Activated CD8-positive, alpha-beta memory T cell treated with anti-CD3 and anti-CD28 coated beads for 1 hour (primary cell): ENCODE measurements at places on chromosomes 6 and 20.

DNA sequence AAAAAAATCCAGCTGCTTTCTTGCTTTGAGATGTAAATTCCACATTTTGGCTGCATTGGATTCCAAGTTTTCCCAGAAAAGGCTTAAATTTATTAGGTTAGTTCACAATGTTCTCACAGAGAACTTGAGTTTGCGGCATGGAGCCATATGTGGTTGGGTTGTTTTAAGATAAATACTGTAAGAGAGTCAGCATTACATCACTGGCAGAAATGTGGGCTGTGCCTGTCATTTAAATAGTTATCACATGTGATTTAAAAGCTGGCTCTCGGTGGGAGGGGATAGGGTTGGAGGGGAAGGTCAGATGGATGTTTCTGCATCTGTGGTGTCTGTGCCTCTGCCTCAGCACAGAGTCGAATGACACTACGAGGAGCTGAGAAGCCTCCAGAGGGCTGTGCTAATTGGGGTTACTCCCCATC, 73.8 kb upstream of the SCP2D1 start:
- no peak for DNase-seq

DNA sequence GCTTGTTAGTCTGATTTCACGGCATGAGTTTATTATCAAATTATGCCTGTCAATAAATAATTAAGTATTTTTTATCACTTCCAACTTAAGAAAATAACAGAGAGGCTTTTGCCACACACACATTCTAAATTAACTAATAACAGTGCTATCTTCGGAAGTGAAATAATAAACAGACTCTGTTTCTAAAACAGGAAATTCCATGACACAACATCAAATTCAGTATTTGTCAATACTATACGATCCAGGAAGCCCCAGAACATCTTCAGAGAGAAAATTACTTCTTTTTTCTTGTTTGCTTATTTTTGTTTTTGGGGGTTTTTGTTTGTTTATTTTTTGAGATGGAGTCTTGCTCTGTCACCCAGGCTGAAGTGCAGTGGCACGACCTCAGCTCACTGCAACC, 150.7 kb upstream of the PRDM1 start:
- no peak for DNase-seq

DNA sequence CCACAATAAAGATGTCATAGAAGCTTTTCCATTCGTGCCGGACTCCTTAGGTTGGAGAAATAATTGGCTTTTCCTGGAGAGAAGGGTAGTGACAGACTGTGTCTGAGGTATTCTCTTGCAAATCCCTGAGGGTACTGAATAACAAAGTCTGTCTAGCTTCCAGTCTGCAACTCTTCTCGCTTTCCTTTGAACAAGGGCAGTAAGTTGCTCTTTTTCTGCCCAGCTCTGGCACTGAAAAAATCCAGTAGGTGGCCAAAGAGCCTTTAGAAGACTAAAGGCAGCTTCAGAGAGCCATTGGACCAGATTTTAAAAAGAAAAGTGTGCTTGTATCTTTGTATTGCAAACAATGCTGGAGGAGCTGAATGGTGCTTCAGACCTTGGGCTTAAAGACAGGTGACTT, 20.7 kb upstream of the RREB1 start:
- no peak for DNase-seq

- DNase-seq = no peak
Measured at GRCh38 chr6:26033085-26033940, 53.9 kb upstream of the HFE start.

DNA sequence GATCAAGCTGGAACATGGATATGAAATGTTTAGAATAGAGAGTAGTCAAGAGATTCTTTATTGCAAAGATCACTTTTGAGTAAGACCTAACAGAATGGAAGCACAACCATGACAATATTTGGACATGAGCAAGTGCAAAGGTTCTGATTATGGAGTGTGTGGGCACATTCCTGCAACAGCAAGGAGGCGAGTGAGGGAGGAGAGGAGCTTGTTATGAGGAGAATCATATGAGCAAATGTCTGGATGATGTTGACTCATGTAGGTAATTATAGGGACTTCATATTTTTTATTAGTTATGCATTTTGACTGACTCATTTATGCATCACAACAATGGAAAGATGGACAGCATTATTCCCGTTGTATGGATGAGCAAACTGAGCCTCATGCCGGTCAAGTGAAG, 100.8 kb upstream of the SLC35B3 start:
- no peak for DNase-seq

DNA sequence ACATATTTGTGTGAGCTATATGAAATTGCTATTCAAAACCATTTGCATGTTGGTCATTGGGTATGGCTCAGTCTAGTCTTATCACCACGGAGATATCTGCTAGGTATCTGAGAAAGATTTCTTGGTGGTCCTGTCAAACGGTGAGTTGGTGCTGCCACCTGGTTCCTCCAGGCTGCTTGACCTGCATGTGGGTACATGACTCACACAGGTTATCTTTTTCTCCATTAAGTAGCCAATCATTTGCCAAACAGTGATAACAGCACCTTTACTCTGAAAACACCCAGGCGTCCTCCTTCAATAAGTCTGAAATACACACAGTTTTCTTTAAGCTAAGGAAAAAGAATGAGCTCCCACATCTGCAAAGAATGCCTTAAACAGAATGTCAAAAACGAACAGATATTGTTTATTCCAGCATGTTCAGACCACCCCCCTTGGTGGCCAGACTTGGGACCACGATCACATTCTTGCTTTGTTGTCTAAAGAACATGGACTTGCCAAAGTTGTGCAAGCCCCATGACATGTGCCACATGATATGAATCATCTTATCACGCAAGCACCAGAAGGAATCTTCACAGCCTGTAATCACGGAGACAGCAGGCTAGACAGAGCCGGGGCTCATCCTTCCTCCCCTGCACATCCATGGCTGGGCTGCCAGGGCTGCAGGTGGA, 200.7 kb upstream of the THBS2 start:
- no peak for DNase-seq

DNA sequence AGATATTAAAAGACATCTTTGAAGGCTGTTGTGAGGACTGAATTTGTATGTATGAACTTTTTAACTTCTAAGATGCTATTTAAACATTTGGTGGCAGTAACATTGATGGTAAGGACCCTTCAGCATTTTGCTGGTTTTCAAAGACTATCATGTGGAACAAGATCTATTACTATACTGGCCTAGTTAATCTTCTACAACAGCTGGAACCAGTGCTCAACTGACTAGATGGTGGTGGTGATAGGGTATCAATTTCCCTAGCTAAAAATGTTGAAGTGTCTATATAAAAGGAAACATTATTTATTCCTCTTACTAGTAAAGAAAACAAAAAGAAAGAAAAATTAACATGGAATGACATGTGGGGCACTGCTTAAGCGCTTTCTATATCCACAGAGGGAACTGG, 195.7 kb downstream of the TASP1 start:
- no peak for DNase-seq

- DNase-seq = no peak
Measured at GRCh38 chr6:42352856-42353564, 98.7 kb downstream of the TRERF1 start.

- DNase-seq = no peak
Measured at GRCh38 chr6:27977387-27977786, 20.3 kb downstream of the OR2B6 start.

DNA sequence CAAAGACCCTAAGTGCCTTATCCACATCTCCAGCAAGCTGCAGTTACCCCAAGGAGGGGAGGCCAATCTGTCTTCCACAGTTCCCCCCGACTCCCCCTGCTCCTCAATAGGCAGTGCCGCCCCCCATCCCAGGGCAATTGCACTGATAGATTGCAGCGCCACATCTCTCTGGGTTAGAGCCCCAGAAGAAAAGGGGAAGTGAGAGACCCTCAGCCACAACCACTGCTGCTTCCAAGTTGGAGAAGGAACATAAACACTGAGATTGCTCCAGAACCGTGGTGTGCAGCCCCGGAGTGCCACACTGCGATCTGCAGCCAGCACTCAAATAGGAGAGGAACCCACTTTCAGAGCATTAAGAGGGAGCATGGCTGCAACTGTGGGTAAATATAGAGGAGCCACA, 101.5 kb downstream of the RWDD2A start:
- DNase-seq = no peak

DNA sequence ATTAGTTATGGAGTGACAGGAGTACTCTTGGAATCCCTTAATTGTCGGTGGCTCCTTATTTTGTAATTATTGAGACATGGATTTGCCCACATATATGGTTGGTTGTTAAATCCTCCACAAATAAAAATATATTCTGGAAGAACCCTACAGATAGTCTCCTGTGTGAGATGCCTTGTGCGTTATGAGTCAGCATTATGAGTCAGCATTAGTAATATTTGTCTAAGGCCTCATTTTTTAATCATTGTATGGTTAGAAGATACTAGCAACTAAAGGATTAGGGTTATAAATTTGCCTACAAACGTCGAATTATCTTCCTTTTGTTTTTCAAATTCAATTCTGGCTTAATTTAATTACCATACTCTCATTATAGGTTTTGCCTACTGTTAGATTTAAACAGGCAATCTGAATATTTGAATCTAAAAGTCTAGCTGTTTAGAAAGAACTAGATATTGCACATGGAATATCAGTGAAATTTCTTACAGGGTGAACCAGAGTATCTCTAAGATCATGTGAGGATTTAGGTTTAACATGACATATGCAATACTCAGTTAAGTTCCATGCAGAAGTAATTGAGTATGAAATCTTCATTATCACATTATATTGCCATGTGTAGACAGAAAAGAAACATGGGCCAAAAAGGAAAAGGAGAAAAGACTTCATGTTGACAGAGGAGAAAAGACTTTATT, 5.9 kb downstream of the C6orf58 start:
- no peak for DNase-seq

DNA sequence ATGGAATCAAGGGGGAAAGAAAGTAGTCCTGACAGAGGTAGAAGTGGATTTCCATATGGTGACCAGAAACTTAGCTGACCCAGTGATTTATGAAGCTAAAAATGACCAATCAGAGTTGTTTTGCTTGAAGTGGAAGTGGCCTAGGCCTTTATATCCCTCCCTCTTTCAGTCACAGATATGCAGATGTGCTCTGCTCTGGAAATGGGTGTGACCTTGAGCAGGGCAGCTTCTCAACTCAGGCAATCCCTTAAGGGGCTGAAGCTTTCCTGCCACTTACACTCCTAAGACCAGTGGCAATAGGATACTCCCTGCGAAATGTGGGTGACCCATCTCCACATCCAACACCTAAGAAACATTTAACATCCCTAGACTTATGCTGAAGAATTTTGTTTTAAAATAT, 256.6 kb downstream of the EYS start:
- DNase-seq = no peak
